Spinal cord (tissue), 10 donors: ENCODE measurements at places on chromosomes 2 and 18. TPM values are rescaled to one million over a fixed set of nuclear protein-coding genes. Genes with fewer than 3 reads are reported as not detected.

DNA sequence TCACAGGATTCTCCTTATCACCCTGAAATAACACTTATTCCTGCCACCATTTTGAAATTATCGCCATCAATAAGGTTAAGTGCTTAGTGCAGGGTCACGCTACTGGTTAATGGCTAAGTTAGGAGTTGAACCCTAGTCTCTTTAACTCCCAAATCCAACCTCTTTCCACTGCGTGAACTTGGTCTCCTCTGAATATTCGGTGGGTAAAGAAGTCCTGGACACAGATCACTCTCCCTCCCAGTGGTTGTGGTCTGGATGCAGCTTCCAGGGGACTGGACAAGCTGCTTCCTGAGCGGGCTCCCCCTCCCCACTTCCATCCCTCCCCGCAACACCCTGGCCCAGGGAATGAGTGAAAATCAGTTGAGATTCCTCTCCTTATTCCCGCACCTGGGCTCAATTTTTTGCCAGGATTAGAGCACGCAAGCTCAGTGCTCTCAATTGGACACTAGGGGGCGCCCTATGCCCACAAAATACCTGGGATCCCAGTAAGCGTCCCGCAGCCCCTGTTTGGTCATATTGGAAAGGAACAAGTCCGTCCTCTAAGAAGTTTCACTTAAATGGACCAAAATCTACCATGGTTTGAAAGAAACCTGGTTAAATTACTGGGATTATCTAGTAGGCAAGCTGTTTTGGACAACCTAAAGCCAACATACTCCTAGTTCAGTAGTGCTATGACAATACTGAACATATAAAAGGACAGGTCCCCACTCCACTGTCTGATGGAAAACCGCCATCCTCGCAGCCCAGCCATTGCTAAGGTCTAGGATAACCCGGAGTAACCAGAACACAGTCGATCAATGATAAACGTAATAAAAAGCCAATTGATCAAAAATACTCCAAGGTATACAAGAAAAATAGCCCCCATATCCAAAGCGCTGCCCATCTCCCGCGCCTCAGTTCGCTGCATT lies 40.4 kb downstream of the DHRS9 start:
- DNase-seq, result peak; percentile 71

DNA sequence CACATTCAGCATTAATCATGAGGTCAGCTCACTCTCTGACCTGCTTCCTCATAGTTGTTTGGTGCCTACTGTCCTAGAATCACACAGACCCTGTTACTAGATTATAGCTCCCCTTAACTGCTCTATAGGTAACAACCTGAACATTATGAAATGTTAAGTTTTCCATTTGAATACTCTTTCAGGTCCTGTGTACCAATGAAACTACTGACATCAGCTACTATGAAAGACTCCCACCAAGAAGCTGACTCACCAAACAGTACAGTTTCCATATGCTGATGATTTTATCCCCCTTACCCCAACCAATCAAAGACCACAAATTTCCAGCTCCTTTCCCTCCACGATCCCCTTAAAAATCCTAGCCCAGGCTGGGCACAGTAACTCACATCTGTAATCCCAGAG lies 56.3 kb downstream of the SRBD1 start:
- DNase-seq, result no peak

GRCh38 chr2:62102402-62102920 lies 93.5 kb upstream of the B3GNT2 start:
- DNase-seq, result no peak

DNA sequence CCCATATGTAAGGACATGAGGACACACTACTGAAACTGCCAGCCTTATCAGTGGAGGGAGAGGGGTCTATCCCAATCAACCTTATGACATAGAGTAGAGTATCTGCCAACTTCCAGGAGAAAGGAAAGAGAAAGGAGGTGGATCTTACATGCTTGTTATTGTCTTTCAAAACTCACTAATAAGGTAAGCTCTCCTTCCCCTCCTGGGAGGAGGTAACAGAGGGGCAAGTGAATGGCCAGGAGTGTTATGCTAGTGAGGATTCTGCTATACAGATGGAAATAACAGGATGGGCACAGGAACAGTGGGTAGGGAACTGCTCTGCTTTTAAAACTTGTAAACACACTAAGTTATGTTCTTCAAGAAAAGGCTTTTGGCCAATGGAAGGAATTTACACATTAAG lies 1020.1 kb downstream of the TDRD15 start:
- no peak for DNase-seq

GRCh38 chr2:121210691-121211090 lies 74.3 kb downstream of the TFCP2L1 start:
- no peak for DNase-seq

DNA sequence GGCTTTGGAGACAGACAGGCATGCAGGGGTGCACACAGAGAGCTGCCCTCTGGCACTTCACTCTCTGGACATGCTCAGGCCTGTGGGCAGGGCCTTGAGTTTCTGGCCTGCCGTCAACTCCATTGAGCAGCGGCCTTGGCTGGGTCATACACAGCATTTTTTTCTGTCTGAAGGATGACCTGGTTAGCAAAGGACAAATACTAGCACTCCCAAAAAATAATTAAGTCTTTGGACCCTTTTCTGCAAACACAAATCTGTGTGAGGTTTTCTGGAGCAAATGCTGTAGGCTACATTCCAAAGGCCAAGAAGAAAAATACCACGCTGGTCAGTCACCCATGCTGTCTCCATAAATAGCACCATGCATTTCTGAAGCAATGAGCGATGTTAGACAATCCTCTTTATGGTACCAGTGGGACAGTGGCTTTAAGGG lies 124.7 kb upstream of the CTAGE1 start:
- no peak for DNase-seq

- DNase-seq, result no peak
These were observed 28.2 kb downstream of the TUBB6 start for GRCh38 chr18:12336171-12336613.

DNA sequence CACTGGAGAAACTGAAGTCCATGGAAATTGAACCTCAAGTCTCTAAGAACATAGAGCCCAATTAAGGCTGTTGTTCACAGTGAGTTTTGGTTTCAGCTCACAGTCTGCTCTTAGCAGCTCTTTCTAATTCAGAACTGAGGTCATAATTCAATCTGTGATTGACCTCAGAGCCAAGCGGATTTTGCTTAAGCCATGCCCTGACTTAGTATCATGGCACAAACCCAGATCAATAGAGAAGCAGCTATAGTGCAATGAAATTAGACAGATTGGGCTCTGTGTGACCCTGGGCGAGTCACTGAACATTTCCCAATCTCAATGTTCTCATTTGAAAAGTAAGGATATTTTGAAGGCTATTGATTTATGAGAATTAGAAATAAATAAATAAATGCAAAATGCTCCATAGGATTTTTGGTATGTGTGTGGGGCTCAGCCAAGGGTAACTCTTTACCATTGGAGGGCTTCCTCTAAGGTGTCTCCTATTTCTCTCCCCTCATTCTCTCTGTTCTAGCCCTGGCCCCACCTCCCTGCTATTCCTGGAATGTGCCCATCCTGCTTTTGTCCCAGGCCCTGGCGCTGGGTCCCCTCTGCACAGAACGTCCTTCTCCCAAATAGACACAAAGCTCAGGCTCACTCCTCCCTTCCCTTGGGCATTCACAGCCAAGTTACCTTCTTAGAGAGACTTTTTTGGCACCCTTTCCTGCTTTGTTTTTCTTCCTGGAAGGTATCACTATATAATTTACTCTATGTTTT lies 239.6 kb downstream of the LPIN1 start:
- no peak for DNase-seq

DNA sequence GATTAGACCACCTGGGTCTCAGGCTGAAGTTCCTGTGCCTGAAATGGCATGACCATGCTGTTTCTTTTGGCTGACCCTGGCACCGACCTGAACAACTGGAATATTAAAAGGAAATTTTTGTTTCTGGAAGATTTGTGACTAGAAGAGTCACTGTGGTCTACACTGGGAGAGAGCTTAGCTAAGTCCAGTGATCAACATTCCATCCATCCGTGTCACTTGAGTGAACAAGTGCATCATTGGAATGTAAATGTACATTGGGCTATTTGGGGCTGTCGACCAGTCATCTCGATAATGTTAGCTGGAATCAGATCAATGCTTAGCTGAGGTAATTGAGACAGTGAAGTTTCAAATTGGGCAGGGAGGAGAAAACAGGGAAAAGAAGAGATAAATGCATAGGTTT lies 95.4 kb upstream of the CCDC85A start:
- no peak for DNase-seq

GRCh38 chr2:215736653-215737290 lies 276.6 kb downstream of the MREG start:
- DNase-seq, result no peak

GRCh38 chr2:204282081-204282480 lies 263.2 kb upstream of the PARD3B start:
- DNase-seq, result no peak

- DNase-seq, result no peak
These were observed 2.0 kb downstream of the DNAJC27 start for GRCh38 chr2:24969784-24970183.

GRCh38 chr2:200784215-200784614 lies 27.5 kb upstream of the BZW1 start:
- DNase-seq, result no peak

GRCh38 chr2:230907361-230908091 lies 17.5 kb downstream of the GPR55 start:
- no peak for DNase-seq

DNA sequence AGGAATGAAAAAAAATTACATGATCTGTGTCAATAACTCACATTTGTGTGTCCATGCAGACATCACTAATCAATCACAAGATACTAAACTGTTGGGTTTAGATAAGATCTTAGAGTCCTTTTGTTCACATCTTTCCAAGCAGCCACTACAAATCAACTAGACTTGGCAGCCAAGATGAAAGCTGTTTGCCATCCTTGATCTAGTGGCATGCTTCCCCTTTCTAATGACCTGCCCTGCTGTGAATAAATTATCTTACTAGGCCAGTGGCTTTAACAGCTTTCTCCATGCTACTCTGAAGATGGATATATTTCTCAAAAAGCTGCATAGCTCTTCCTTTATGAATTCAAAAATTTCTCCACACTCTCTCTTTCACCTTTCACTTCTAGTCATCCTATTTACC lies 1338.0 kb upstream of the ACVR2A start:
- no peak for DNase-seq

Gene COX7A2L
- total RNA-seq, result 136 TPM

Gene L3MBTL4
- total RNA-seq, result 8.7 TPM

Gene YIPF4
- 35.5 TPM for total RNA-seq

Gene LIMS4
- 0.89 TPM for total RNA-seq

Gene KYNU
- total RNA-seq, result 1.4 TPM

Gene CPO
- 0.33 TPM for total RNA-seq

Gene UGT1A8
- total RNA-seq, result not detected
